Natural killer cell treated with Interleukin-12 subunit alpha and Interleukin-12 subunit beta and Interleukin-15 and Interleukin-18, amount 100 ng/mL, for 72 hours (primary cell): ENCODE measurements at places on chromosomes 6 and 20. TPM values are rescaled to one million over a fixed set of nuclear protein-coding genes. Genes with fewer than 3 reads are reported as not detected.
A peak's percentile ranks its signal among the peaks of the same experiment; 100 is the strongest.

The TXLNB gene
- total RNA-seq = 0.05 TPM

The RBBP8NL gene
- not detected for total RNA-seq

- H3K4me1 ChIP-seq = no peaks in the 10 kb centered on the region
- H3K27ac ChIP-seq = no peak overlapping the region
- peaks cover 81% of the 10 kb centered on the region for H3K27me3 ChIP-seq
These were observed 31.5 kb downstream of the POM121L2 start for GRCh38 chr6:27280540-27281000.

DNA sequence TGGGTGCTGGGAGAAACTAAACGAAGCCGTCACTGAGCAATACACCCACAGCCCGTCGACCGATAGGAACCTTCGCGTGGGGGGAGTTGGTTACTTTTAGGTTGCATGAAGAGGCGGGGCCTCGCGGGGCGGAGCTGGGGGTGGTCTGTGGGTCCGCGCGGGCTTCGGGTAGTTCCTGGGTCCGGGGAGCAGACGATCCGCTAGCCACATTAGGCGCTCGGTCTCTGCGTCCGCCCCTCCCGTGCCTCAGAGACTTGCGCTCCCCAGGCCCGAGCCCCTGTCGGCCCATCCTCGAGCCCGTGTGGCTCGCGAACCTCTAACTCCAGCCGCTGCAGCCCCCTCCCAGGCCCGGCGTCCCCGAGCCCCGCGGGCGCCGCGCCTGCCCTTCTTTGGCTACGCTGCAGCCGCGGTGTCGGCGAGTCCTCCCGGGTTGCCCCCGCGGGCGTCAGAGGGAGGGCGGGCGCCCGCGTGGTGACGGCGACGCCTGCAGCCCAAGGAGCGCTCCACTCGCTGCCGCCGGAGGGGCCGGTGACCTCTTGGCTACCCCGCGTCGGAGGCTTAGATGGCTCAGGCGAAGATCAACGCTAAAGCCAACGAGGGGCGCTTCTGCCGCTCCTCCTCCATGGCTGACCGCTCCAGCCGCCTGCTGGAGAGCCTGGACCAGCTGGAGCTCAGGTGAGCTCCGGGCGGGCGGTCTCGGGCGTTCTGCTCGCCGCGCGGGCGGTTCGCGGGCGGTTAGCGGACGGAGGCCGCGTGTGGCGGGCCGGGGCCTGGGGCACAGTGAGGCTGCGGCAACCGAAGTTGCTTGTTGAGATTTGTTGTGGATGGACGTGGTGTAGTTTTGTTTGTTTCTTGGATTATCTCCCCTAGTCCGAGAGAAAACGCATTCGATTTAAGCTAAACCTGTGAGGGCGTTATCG is at the start of gene BAG2:
BAG2 (plus strand) TSS at position 191 of the 920 bp plus-strand sequence; CDS start at position 563, 372 bp downstream.
- peak; percentile 91 for DNase-seq
- H3K27ac ChIP-seq = peak within 1 kb of the TSS; percentile 73
- peak within 1 kb of the TSS; percentile 90 for H3K4me3 ChIP-seq
- H3K4me1 ChIP-seq = peaks cover 23% of the 10 kb centered on the region

The ELOVL2 gene
- not detected for total RNA-seq

- DNase-seq = no peak
- no peaks in the 10 kb centered on the region for H3K36me3 ChIP-seq
- no peak overlapping the region for H3K4me3 ChIP-seq
- no peak overlapping the region for H3K27ac ChIP-seq
These were observed 630.8 kb downstream of the PHF3 start for GRCh38 chr6:64266351-64266821.

- H3K4me1 ChIP-seq = no peaks in the 10 kb centered on the region
- H3K4me3 ChIP-seq = no peak overlapping the region
These were observed 288.7 kb upstream of the CDYL start for GRCh38 chr6:4487538-4487937.

GRCh38 chr6:87827346-87827745 is 125.3 kb upstream of the AKIRIN2 start:
- H3K36me3 ChIP-seq = no peaks in the 10 kb centered on the region
- H3K27me3 ChIP-seq = peaks cover 6% of the 10 kb centered on the region
- DNase-seq = no peak
- H3K27ac ChIP-seq = no peak overlapping the region
- H3K4me3 ChIP-seq = no peak overlapping the region
- H3K4me1 ChIP-seq = peaks cover 19% of the 10 kb centered on the region

- DNase-seq = no peak
- H3K36me3 ChIP-seq = peaks cover 13% of the 10 kb centered on the region
- H3K27ac ChIP-seq = no peak overlapping the region
These were observed 422.2 kb upstream of the PLCB4 start for GRCh38 chr20:8646716-8647115.

The UNC93A gene
- total RNA-seq = not detected

DNA sequence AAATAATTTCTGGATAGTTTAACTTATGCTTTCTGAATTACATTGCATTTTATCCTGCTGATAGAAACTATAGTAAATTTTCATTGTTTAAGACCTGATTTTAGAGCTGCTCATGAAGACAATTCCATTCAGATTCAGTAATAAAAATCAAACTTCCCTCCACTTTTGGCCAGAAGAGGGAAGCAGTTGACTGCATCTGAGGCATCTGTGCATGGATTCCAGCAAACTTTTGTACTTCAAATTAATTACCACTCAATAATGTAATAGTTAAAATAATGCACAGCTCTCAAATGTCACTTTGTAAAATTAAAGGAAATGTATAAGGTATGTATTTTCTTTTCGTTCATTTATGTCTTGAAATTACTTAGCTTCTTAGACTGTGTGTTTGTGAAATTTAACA is 64.2 kb upstream of the SLC35B3 start:
- H3K4me3 ChIP-seq = no peak overlapping the region
- no peaks in the 10 kb centered on the region for H3K36me3 ChIP-seq
- no peak for DNase-seq
- no peak overlapping the region for H3K27ac ChIP-seq
- H3K4me1 ChIP-seq = no peaks in the 10 kb centered on the region
- H3K27me3 ChIP-seq = no peaks in the 10 kb centered on the region

- peaks cover 8% of the 10 kb centered on the region for H3K36me3 ChIP-seq
- H3K27ac ChIP-seq = peak overlapping the region; percentile 79
- H3K4me3 ChIP-seq = no peak overlapping the region
- DNase-seq = no peak
These were observed 24.1 kb upstream of the SERPINB1 start for GRCh38 chr6:2865694-2866151.

The ZNF311 gene
- 0.19 TPM for total RNA-seq

The C20orf202 gene
- total RNA-seq = not detected

DNA sequence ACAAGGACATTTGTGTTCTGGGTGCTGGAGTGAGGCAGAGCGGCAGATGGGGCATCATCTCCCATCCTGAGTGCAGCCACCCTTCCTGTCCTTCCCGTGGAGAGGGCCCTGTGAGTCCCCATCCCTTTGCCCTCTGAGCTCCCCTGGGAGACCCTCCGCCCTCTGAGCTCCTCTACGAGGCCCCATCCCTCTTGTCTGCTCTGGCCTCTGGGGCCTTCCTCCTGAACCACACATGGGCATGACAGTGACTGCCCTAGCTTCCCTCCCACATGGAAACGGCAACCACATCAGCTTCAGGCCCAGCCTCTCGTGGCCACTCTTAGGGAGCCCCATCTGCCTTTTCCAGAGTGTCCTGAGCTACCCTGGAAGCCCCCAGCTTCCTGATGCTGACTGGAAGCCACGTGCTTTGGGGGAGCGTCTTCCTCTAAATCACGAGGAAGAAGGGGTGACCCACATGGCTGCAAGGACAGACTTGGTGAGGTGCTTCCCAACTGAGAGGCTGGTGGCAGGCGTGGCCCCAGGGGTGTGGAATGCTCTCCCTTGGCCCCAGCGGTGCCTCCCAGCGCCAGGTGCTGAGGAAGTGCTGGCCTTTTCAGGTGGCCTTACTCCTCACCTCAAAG is 52.6 kb downstream of the GINS1 start:
- no peak overlapping the region for H3K27ac ChIP-seq
- no peaks in the 10 kb centered on the region for H3K27me3 ChIP-seq
- no peak overlapping the region for H3K4me3 ChIP-seq
- H3K4me1 ChIP-seq = no peaks in the 10 kb centered on the region
- no peaks in the 10 kb centered on the region for H3K36me3 ChIP-seq
- no peak for DNase-seq

The POPDC3 gene
- total RNA-seq = not detected

GRCh38 chr6:52333840-52334200 is 28.1 kb upstream of the PAQR8 start:
- H3K4me3 ChIP-seq = peak overlapping the region; percentile 18
- peaks cover 49% of the 10 kb centered on the region for H3K4me1 ChIP-seq
- H3K27me3 ChIP-seq = no peaks in the 10 kb centered on the region
- DNase-seq = no peak
- H3K27ac ChIP-seq = peak overlapping the region; percentile 75
- H3K36me3 ChIP-seq = no peaks in the 10 kb centered on the region

DNA sequence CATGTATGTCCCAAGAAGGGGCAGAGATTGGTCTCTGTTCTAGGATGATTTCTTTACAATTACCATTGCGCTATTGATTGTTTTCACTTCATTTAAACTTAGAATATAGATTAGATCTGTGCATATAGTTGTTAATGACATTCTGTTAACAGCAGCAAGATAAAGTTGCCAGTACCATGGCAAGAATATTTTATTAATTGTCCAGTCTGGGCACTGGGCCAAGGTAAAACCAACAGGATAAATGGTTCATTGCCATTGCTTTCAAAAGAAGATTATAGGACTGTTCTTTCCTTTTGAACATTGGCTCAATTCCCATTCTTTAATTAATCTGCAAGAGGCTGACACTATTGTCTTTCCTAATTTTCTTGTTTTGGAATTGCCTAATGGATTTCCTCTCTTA is 592.4 kb downstream of the RFPL4B start:
- H3K4me3 ChIP-seq = no peak overlapping the region
- no peak for DNase-seq
- H3K36me3 ChIP-seq = no peaks in the 10 kb centered on the region
- no peak overlapping the region for H3K27ac ChIP-seq

GRCh38 chr6:15259766-15260098 is 13.9 kb downstream of the JARID2 start:
- peak overlapping the region; percentile 96 for H3K27ac ChIP-seq
- H3K4me3 ChIP-seq = peak overlapping the region; percentile 19
- no peak for DNase-seq
- no peaks in the 10 kb centered on the region for H3K27me3 ChIP-seq

DNA sequence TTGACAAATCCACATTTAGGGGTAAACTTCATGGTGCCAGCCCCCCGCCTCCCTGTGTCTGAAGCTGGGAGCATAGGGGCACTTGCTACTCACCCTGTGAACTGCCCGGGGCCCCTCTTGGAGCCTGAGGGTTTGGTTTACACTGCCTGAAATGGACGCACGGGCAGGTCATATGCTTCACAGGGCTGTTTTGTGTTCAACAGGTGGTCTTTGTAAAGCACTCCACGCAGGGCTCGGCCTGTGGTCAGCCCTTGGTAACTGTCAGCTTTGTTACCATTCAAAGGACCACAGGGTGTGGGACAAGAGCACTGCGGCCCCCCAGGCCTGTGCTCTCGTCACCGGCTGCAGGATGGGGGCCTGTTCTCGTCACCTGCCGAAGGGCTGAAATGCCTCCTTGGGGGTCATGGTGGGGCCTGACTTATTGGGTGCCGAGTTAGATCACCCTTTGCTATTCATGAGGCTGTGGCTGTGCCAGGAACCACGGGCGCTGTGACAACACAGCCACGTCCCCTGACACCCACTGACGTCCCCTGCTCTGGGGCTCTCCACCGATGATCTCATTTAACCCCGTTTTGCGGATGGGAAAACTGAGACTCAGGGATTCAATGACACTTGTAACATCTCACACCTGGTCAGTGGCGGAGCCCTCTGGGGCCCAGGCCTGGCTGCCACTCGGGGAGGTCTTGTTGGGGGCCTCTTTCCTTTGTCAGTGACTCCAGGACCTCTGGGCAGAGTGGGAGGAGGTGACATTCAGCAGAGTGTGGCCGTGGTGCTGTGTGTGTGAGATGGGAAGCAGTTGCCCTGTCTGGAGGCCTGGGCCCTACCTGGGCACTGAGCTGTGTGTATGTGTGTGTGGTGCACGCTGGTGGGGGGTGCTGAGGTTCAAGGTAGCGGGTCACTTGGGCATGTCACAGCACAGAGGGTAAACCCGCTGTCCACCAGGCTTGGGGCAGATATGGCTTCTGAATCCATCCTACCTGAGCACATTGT is 24.9 kb downstream of the ZBP1 start:
- no peaks in the 10 kb centered on the region for H3K4me1 ChIP-seq
- no peak overlapping the region for H3K27ac ChIP-seq
- H3K4me3 ChIP-seq = no peak overlapping the region
- H3K36me3 ChIP-seq = no peaks in the 10 kb centered on the region

GRCh38 chr6:22699151-22699550 is 129.8 kb downstream of the HDGFL1 start:
- no peaks in the 10 kb centered on the region for H3K27me3 ChIP-seq
- H3K4me3 ChIP-seq = no peak overlapping the region
- peaks cover 5% of the 10 kb centered on the region for H3K36me3 ChIP-seq
- no peak overlapping the region for H3K27ac ChIP-seq

The CNR1 gene
- total RNA-seq = not detected

GRCh38 chr6:108163267-108163643 is 2.6 kb upstream of the NR2E1 start:
- peaks cover 1% of the 10 kb centered on the region for H3K36me3 ChIP-seq
- no peak overlapping the region for H3K27ac ChIP-seq
- no peak overlapping the region for H3K4me3 ChIP-seq
- peaks cover 21% of the 10 kb centered on the region for H3K4me1 ChIP-seq
- H3K27me3 ChIP-seq = peaks cover 86% of the 10 kb centered on the region

DNA sequence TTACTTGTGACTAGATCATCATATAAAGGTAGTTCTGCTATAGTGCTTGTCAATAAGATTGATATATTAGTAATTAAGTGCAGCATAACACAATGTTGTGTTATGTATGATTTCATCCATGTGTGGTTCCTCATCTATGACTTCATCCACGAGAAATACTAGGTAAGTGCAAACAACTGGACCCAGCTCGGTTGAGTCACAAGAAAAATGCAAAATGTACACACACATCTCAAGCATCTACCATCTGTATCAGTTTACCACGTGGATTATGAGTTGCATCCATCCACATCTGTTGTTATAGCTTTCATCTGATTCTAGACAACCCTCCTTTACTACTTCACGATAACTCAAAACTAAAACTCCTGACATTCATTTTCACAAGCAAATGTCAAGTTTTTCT is 517.0 kb upstream of the CITED2 start:
- H3K4me1 ChIP-seq = no peaks in the 10 kb centered on the region
- DNase-seq = no peak
- no peaks in the 10 kb centered on the region for H3K36me3 ChIP-seq
- no peak overlapping the region for H3K27ac ChIP-seq
- H3K27me3 ChIP-seq = peaks cover 11% of the 10 kb centered on the region

DNA sequence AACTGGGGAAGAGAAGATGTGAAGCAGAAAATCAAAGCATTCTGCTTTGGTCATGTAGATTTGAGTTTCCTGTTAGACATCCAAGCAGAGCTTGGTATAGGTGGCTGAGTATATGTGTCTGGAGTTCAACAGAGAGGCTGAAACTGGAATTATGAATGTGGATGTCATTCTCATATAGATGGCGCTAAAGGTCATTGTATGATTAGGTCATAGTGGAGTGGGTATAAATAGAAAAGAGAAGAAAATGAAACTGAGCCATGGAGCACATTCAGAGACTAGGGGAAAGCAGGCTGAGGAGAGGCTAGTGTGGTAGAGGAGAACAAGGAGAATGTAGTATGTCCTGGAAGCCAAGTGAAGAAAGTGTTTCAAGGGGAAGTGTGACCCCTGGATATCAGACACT is 295.6 kb upstream of the PLN start:
- no peaks in the 10 kb centered on the region for H3K4me1 ChIP-seq
- no peaks in the 10 kb centered on the region for H3K36me3 ChIP-seq

- H3K36me3 ChIP-seq = no peaks in the 10 kb centered on the region
- no peak overlapping the region for H3K27ac ChIP-seq
- H3K4me3 ChIP-seq = peak overlapping the region; percentile 23
- no peak for DNase-seq
- H3K4me1 ChIP-seq = no peaks in the 10 kb centered on the region
These were observed 1.3 kb downstream of the EPHA7 start for GRCh38 chr6:93418033-93418407.
